ENCODE measurements at places on chromosomes 4 and X.

GRCh38 chr4:36420111-36420679, 138.8 kb downstream of the DTHD1 start:
- DNase-seq, result no peak

DNA sequence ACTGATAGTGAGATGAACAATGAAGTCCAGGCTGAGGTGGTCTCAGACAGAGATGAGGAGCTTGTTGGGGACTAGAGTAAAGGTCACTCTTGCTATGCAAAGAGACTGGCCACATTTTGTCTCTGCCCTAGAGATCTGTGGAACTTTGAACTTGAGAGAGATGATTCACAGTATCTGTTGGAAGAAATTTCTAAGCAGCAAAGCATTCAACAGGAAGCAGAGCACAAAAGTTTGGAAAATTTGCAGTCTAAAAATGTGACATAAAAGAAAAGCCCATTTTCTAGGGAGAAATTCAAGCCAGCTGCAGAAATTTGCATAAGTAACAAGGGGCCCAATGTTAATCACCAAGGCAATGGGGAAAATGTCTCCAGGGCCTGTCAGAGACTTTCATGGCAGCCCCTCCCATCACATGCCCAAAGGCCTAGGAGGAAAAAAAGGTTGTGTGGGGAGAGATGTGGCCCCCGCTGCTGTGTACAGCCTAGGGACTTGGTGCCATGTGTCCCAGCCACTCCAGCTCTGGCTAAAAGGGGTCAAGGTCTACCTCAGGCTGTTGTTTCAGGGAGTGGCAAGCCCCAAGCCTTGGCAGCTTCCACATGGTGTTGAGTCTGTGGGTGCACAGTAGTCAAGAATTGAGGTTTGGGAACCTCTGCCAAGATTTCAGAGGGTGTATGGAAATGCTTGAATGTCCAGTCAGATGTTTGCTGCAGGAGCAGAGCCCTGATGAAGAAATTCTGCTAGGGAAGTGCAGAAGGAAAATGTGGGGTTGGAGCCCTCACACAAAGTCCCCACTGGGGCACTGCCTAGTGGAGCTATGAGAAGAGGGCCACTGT, 262.8 kb downstream of the DKK2 start:
- no peak for DNase-seq

- DNase-seq, result no peak
Observed at GRCh38 chr4:70133473-70133872, 20.6 kb upstream of the PRR27 start.

- DNase-seq, result peak; percentile 38
Observed at GRCh38 chr4:174697202-174697601, 131.8 kb downstream of the GLRA3 start.

DNA sequence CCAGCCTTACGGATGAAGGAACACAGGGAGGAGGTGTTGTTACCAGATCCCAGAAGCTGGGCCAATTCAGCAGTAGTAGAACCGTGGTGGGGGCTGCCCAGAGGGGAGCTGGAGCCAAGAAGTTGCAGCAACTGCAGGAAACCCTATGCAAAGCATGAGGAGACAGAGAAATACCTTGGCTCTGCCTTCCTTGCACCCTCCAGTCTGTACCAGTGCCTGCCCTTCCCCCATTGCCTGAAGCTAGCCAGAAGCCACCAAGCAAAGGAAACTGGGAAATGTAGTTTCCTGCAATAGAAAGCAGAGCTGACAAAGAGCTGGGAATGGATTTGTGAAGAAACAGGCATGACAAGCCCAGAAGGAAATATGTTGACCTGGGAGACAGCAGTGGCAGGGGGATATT, 108.7 kb upstream of the FUNDC1 start:
- no peak for DNase-seq

GRCh38 chr4:31272331-31273061, 552.3 kb downstream of the PCDH7 start:
- DNase-seq, result no peak

GRCh38 chrX:13699183-13699826, 10.4 kb downstream of the RAB9A start:
- no peak for DNase-seq

GRCh38 chr4:145168581-145169187, 11.7 kb downstream of the OTUD4 start:
- no peak for DNase-seq

GRCh38 chrX:83916525-83916924, 55.6 kb downstream of the CYLC1 start:
- peak; percentile 35 for DNase-seq

GRCh38 chr4:40199999-40200874, 3.4 kb downstream of the RHOH start:
- DNase-seq, result peak; percentile 38

DNA sequence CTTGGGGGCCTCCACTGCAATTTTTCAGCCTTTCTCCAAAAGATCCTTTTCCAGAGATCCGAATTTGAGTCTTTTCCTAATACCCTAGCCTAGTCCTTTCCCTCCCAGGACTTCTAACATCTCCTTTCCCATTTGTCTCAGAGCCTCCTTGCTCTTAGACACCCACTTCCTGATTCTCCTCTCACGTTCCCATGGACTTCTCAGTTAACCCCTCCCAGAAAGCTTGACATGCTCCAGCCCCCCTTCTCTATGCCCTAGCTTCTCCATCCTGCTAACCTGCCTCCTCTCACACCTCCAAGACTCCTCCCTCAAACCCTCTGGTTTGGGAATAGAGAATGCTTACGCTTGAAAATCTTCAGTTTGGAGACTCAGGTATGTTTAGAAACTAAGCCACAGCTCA, 2.5 kb downstream of the UBA1 start:
- no peak for DNase-seq

- no peak for DNase-seq
Observed at GRCh38 chr4:98851806-98852205, 77.1 kb downstream of the EIF4E start.

- no peak for DNase-seq
Observed at GRCh38 chrX:70494441-70494840, 49.8 kb downstream of the DLG3 start.

DNA sequence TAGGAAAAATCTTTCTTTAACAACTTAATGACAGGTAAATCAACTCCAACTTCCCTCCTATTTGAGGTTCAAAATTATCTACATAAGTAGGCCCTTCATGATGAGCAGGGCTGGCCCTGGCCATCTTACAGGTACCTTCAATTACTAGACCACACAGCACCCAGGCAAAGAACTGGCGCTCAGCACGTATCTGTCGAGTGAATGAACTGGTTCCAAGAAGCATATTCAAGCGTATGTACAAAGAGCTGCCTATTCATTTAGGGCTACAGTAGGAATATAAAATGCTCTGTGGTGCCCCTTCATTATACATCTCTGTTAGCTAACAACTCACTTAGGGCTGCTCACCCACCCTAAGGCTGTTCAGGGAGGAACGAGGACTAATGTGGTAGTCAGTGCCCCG, 48.0 kb downstream of the TSPAN5 start:
- no peak for DNase-seq

- DNase-seq, result peak; percentile 24
Observed at GRCh38 chrX:5708251-5708650, 520.4 kb downstream of the NLGN4X start.

- DNase-seq, result no peak
Observed at GRCh38 chrX:5194806-5195205, 1033.9 kb downstream of the NLGN4X start.

DNA sequence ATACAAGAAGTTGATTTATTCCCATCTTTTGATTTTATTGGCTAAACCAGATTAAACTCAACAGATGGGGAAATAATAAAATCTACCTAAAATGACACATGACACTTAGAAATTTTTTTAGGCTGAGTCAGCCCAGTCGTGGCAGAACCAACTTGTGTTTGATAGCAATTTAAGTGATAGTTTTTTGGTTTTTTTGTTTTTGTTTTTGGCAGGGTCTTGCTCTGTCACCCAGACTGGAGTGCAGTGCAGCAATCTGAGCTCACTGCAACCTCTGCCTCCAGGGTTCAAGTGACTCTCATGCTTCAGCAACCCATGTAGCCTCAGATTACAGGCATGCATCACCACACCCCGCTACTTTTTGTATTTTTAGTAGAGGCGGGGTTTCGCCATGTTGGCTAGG, 370.3 kb upstream of the NOCT start:
- DNase-seq, result no peak

GRCh38 chr4:188016754-188017153, 21.2 kb downstream of the ZFP42 start:
- DNase-seq, result no peak

- DNase-seq, result no peak
Observed at GRCh38 chr4:174214101-174214878, 69.2 kb downstream of the FBXO8 start.

DNA sequence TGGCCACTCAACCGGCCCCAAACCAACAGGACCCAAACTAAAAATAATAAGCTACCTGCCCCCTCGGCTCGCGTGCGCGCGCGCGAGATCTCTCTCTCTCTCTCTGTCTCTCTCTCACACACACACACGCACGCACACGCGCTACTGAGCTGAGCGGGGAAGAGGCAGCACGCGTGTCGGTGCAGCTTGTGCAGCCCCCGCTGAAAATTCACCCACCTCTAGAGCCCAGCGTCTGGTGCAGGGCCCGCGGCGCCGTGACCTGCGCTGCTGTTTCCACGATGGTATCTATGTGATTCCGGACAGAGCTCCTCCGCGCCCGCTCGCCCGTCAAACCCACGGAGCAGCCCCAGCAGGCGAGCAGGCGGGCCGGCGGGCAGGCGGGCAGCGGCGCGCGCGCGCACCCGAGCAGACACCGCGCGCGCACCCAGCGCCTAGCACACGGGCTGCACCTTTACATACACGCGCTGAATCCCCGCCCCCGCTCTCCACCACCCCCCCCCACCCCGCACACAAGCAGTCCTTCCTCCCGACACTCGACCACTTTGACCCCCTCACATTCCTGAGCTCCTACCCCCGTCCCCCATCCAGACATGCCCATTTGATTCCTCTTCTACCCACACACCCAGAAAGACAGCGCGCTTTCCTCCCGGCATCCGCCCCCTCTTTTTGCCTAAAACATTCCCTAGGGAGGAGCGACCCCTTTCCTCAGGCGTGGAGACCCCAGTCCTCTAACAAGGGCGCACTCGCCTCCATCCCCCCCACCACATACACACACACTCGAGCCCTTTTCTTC, 1.0 kb downstream of the SLITRK4 start:
- DNase-seq, result no peak

- DNase-seq, result no peak
Observed at GRCh38 chr4:119151161-119151560, 15.5 kb downstream of the MYOZ2 start.

- no peak for DNase-seq
Observed at GRCh38 chrX:100852810-100853209, 21.3 kb downstream of the NOX1 start.

- DNase-seq, result no peak
Observed at GRCh38 chr4:8904041-8904501, 32.4 kb upstream of the HMX1 start.

- peak; percentile 44 for DNase-seq
Observed at GRCh38 chr4:155529272-155529671, 137.4 kb upstream of the GUCY1A1 start.

- no peak for DNase-seq
Observed at GRCh38 chr4:23938796-23939195, 48.9 kb upstream of the PPARGC1A start.

DNA sequence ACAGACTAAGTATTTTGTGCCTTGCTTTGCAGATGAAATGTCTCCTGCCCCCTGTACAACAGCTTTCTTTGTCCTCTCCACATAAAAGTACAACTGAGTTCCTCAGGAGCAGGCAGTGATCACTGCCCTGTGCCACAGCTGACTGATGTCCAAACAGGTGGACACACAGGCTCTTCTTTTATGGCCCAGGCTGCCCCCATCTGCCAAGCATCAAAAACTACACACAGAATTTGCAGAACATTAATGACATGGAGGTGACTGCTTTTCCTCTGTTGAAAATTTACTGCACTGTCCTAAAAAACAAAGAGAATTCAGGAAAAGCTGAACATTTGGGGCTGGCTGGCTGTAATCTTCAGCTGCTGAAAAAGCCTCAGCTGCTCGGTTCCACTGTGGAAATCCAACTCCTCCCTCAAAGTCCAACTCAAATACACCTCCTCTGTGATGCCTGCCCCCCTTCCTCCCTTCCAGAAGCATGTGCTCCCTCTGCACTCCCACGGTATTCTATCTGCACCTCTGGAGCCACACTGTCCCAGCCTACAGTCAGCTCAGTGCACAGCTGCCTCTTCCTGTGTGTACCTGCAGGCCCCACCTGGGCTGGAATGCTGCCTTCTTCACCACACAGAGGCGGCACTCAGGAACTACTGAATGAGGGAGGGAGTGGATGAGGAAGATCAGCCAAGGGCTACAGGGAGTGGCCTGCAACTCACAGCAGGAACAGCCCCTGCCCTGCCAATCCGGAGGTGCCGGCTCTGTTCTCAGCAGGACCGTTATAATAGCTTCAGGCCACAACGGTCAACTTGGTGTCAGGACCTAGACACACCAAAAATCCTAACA, 10.3 kb downstream of the AFAP1 start:
- DNase-seq, result no peak

DNA sequence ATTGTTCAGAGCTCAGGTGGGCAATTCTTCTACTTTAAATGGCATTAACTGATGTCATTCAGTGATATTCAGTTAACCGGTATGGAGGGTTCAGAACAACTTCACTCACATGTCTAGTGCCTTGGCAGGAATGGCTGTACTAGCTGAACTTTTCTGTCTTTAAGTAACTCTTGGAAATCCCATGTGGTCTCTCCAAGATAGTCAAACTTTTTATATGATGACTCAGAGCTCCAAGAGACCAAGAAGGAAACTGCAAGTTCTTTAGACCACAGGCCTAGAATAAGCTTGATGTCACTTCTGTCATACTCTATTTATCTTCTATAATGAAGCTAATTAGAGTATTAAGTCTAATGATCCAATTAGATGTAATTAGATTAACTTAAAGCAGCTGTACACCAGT, 24.9 kb downstream of the LHFPL1 start:
- DNase-seq, result peak; percentile 7

- DNase-seq, result no peak
Observed at GRCh38 chr4:181849472-181849871, 393.7 kb upstream of the TENM3 start.

DNA sequence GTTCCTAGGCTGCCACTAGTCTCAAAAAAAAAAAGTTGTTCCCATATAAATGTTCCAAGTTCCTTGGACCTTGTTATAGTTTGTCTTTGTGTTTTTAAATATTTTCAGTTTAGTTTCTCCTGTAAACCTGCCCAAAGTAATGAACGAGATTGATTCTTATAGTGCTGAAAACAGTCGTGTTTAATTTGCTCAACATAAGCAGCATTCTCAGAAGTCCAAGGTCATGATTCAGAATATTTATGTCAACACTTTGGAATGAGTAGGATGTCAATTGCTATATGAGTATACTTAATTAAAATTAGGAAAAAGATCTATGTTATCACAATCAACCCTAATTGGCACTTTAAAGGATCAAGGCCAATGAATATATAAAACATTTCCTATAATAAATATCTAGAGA, 510.9 kb downstream of the PPP4R3C start:
- no peak for DNase-seq

GRCh38 chr4:26032630-26033317, 118.8 kb downstream of the SMIM20 start:
- DNase-seq, result no peak

- DNase-seq, result no peak
Observed at GRCh38 chrX:42967681-42968300, 189.8 kb upstream of the PPP1R2C start.

All from Kasumi-1 (cell line).